ENCODE measurements at places on chromosomes 7 and 10.

GRCh38 chr10:23202779-23203178, 10.7 kb downstream of the PTF1A start:
- DNase-seq = no peak

GRCh38 chr7:151439855-151440798, at the start of gene CRYGN:
Gene CRYGN (minus strand): TSS chr7:151440141. CDS start chr7:151439917, 224 bp downstream.
- no peak for DNase-seq

GRCh38 chr7:148914208-148914777, 30.2 kb upstream of the EZH2 start:
- peak; percentile 49 for DNase-seq

GRCh38 chr10:83952314-83952713, 187.0 kb upstream of the GHITM start:
- no peak for DNase-seq

GRCh38 chr7:97120713-97121457, 3.4 kb downstream of the SDHAF3 start:
- no peak for DNase-seq

DNA sequence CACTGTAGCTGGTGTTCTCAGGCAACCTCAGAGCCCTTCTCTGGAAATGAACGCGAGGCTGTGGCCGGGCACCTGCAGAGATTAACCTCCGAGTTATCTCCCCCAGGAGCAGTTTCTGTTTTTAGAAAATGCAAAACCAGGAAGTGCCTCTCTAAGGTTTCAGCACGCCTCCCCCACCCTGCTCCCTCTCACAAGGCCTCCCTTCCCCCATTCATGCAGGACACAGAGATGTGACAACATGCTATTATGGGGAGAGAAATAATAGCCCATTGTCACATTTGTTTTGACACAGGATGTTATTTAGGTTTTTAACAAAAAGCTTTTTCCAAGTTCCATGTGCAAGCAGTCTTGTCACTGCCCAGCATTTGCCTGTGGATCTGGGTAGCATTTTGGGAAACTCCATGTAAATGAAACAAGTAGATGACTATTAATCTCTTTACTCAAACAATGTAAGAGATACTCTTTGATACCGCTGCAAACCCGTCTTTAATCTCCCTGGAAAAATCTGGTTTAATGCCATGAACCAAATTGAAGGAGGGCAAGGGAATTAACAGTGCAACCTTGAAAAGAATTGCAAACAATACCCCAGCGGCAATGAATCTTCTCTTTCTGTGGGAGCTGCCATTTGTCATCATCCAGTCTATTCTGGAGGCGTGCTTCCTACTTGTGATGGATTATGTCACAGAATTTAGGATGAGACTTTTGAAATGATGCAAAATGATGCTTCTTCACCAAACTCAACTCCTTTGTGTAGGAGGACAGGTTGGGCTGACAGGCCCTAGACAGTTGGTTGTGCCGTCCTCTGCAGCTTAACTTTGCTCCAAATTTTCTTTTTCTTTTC, 86.5 kb upstream of the NMT2 start:
- no peak for DNase-seq

DNA sequence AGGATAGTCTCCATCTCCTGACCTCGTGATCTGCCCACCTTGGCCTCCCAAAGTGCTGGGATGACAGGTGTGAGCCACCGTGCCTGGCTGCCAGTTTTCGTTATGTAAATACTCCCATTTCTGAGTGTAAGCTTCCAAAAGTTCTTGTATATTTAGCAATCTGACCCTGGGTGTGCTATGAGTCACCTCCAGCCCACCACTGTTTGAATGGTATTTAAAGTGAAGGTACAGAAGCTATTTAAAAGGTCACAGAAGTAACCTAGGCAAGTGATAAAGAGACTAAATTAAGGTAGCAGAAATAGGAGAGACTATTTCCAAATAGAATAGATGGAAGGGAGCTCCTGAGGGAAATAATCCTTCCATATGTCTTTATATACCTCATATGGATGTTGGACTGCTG, 3.9 kb upstream of the ANKRD7 start:
- no peak for DNase-seq

- DNase-seq = no peak
These were observed 65.8 kb downstream of the MGMT start for GRCh38 chr10:129532838-129533237.

DNA sequence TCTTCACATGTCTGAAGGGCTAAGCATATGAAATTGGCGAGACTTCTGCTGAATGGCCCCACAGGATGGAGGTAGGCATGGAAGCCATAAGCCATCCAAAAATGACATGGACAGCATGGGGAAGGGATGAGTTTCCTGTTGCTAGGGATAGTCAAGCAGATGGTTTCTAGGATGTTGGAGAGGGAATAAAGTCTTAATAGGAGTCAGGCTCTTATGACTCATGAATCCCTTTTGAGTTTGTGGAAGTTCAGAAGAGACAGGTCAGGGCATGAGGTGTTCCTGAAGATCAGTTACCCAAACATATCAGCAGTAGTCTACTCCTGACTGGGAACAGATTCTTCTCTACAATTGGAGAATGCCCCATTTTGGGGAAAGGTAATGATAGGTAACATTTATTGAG, 243.9 kb downstream of the REEP3 start:
- no peak for DNase-seq

DNA sequence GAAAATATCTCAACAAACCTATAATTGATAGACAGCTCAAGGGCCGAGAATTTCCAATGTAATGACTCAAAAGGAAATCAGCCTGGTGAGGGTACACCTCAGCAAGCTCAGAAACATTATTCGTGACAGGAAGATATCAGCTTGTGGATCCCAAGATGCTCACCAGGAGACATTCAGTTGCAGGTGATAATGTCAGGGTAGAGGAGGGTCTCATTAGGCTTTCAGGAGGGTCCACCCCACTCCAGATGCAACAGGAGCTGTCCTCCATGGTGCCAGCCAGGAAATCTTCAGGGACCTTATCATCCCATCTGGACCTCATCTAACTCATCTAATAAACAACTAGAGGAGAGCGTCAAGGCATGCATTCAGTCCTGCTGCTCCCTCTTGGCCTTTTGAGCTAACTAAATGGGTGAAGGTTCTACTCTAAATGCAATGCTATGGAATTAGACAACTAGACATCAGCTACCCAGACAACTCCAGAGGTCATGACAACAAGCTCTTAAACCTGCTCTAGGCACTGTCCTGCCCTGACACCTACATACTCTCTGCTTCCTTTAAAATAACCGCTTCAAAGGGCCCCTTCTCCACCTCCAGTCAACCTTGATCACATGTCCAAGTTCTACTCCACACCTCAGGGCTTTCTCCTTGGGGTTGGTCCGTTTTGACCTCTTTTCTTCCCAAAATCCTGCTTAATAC, 4.3 kb upstream of the GIMAP5 start:
- DNase-seq = no peak

DNA sequence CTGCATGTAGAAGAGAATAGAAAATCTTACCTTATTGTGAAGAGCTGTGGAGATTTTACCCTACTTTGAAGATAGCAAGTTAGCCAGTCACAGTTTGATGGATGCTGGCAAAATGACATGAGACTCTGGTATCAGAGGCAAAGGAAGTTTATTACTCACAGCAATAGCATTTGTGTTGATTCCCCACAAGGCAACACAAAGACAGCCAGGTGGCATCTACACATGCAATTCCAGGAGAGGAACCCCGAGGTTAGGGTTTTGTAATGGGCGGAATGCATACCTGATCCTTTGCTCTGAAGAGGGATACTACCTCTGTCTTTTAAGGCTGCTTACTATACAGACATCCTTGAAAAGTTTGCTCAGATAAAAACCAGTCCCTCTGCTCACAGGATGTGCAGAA, 59.5 kb downstream of the AHR start:
- no peak for DNase-seq

GRCh38 chr10:69377933-69378332, 38.8 kb downstream of the TACR2 start:
- DNase-seq = peak; percentile 73

GRCh38 chr10:123496996-123497660, 169.0 kb upstream of the GPR26 start:
- no peak for DNase-seq

GRCh38 chr10:8951440-8952089, 897.1 kb downstream of the GATA3 start:
- no peak for DNase-seq

- no peak for DNase-seq
These were observed 83.8 kb downstream of the DLG5 start for GRCh38 chr10:77842652-77843212.

DNA sequence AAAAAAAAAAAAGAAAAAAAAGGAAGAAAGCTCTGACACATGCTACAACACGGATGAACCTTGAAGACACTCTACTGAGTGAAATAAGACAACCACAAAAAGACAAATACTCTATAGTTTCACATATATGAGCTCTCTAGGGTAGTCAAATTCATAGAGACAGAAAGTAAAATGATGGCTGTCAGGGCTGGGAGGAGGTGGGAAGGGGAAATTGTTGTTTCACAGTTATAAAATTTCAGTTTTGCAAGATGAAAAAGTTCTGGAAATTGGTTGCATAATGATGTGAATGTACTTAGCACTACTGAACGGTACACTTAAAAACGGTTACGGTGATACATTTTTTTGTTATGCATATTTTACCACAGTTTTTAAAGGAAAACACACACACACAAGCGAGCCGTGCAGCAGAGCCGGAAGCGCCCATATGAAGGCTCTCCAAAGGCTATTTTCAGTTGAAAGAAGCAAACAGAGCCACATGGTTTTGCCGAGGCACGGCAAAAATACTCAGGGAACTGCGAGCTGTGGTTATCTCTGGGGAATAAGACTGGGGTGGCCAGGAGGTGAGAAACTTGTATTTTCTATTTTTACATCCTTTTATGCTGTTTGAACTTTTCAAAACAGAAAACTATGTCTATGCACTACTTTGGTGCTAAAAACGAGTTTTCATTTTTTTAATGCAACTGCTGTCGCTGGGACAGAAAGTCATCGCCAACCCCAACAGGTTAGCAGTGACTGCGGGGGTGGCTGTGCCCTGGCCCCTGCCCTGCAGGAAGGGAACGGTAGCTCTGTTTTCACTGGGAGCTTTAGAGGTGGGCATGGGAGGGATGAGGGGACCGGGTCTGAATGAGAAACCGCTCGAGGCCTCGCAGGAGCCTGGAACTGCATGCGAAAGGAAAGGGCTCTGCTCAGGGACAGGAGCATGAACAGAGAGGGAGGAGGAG, 132.9 kb downstream of the OAT start:
- DNase-seq = no peak

- no peak for DNase-seq
These were observed 9.1 kb upstream of the ZYX start for GRCh38 chr7:143372070-143372469.

DNA sequence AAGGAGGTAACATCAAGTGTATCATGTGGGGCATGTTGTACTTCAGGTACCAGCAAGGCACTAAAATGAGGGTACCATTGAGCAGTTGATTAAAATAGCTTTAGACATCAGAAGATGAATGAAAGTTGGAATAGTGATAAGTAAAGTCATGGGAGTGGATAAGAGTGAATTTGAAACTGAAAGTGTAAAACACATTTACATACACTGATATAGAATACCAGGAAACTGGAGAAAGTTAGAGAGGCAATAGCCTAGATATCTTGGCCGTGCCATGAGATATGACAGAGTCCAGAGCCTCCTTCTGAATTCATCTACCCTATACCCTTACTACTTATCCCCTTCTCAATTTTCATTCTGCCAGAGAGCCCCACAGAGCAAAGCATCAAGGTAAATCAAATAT, 76.6 kb downstream of the GRM3 start:
- DNase-seq = no peak

DNA sequence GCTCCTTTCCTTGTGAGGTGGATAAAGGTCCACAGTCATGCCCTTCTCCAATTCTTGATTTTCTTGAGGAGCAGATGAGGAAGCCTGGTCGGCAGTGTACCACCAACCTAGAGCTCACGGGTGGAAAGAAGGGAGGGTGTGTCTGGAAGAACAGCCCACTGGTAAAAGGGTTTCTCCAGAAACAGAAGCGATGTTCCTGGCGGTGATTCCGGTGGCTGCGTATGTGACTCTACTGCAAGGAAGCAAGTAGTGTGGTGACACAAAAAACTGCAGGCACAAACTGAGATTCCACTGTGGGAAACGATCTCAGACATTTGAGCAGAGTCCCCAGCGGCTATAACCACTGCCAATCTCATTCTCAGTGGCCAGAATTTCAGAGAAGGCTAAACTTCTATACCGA, 65.9 kb upstream of the ATP6V0A4 start:
- DNase-seq = no peak

DNA sequence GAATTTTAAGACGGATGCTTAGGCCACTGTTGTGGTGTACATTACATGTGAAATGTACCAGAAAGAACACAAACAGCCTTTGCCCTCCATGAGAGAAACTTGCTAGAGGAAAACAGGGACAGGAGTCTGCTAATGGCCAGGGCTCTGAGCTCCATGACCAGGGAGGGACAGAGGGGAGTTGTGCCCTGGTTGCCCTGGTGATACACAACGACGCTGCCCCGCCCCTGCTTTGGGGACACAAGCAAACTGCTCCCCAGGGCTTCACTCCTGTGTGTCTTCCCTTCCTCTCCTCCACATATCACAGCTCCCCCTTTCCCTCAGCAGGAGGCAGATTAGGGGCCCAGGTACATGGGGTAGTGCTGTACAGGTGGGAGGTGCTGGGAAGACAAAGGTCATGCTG, 36.2 kb downstream of the AMPH start:
- DNase-seq = no peak

- DNase-seq = peak; percentile 33
These were observed 179.9 kb downstream of the PTPRN2 start for GRCh38 chr7:158407581-158408317.

DNA sequence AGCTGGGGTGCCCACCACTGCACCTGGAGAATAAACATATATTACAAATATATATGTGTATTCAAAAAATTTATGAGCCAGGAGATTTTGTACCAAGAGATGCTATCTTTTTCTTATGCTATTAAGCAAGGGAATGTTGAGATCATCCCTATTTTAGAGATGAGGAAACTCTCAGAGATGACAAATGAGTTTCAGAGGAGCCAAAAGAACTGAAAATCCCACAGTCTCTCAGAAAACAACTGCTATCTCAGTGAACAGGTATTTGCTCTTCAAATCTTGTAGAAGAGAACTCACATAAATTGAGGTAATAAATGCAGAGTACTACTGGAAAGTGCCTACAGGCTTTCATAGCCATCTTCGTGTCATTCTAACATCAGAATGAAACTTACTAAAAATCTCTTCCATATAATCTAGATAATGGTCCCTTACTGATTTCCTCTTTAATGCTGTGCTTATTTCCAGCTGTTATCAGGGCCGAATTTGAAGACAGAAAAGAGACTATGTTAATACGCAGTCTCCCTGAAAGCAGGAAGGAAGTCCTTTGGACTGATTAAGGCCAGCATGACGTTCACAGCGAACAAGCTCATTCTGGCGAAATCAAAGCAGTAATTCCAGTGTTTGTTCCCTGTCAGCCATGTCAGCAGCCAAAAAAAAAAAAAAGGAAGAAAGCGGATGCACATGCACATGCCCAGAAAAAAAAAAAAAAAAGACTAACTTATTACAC, 29.4 kb upstream of the ANAPC16 start:
- no peak for DNase-seq

DNA sequence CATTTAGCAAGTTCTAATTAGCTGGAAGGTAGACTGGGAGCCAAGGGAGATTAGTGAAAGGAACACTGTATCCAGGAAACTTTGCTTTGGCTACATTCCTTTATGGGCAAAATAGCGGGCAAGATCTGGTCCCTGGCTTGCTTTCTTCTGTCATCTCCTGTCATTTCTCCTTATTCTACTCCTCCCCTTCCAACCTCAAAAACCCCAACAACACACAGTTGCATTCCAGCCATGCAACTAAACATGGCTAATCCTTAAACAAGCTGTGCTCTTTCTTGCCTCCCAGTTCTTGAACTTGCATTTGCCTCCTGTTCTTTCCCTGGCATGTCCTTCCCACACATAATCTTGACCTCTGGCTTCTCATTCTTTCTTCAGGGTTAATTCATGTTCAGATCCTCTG, 59.5 kb upstream of the CDCA7L start:
- DNase-seq = no peak
